HCEC 1CT (cell line): ENCODE measurements at places on chromosomes 1 and 21.

GRCh38 chr1:7754234-7754633 lies 16.9 kb upstream of the VAMP3 start:
- DNase-seq, result no peak

DNA sequence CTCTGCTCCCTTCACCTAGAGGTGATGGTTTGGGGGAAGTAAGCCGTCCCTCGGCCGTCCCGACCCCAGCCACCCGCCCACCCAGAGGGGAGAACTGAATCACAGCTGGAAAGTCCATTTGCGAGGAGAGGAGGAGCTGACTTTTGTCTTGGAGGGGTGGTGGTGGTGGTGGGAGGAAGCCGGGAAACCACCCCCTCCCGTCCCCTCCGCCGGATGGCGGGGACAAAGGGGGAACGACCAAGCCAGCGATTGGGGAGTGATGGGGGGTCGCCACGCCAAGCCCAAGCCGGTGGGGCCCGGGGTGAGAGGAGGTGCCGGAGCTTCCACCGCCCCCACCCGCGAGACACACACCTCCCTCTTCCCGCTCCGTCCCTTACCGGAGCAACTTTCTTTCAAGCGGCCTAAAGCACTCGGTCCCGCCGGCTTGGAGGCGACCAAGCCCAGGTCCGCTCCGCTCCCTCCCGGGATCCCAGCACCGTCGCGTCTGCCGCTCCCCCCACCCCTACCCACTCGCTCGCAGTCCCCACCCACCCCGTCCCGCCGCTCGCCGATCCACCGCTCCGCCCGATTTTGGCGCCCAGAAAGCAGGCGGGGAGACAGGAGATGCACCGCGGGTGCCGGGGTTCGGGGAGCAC lies 540 bp downstream of the ARHGEF2 start:
- peak; percentile 24 for DNase-seq

DNA sequence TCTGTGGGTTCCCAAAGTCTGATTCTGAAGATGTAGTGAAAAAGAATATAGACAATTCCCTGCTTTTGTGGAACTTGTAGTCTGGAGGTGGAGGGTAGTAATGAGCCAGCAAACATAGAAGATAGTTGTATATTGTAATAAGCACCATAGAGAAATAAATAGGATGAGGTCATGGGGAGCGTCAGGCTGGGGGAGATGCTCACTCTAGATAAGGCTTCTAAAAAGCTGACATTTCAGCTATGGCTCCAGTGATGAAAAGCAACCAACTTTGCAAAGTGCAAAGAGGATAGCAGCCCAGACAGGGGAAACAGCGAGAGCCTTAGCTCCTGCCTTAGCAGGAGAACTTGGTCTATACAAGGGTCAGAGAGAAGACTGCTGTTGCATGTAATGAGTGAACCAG lies 98.0 kb upstream of the RALGPS2 start:
- DNase-seq, result no peak

- no peak for DNase-seq
These were observed 39.3 kb downstream of the NCF2 start for GRCh38 chr1:183550915-183551314.

- DNase-seq, result no peak
These were observed 732.3 kb upstream of the NCAM2 start for GRCh38 chr21:20265707-20266440.

GRCh38 chr21:33133892-33134291 lies 64.0 kb downstream of the OLIG1 start:
- DNase-seq, result no peak

GRCh38 chr1:216532251-216532798 lies 109.1 kb upstream of the USH2A start:
- DNase-seq, result no peak

- no peak for DNase-seq
These were observed 9.9 kb upstream of the CD58 start for GRCh38 chr1:116580446-116581322.

DNA sequence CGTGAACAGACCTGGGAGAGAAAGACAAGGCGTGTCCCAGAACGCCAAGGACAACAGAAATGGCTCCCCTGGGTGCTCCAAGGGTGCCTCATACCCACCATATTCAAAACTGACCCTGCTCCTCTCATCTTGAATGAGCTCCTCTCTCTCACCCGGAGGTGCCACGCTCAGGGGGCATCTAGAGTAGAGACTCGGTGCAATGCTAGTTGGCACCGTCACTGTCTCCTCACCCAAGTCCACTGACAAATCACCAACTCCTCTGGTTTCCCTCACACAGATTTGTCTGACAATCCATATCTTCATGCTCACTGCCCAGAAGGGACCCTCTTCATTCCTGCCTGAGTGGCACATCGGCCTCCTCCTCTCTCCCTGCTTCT lies 5.0 kb downstream of the TMEM125 start:
- DNase-seq, result no peak

- no peak for DNase-seq
These were observed 20.0 kb upstream of the RD3 start for GRCh38 chr1:211511947-211512346.

- DNase-seq, result no peak
These were observed 824.6 kb upstream of the TMPRSS15 start for GRCh38 chr21:19228226-19228625.

DNA sequence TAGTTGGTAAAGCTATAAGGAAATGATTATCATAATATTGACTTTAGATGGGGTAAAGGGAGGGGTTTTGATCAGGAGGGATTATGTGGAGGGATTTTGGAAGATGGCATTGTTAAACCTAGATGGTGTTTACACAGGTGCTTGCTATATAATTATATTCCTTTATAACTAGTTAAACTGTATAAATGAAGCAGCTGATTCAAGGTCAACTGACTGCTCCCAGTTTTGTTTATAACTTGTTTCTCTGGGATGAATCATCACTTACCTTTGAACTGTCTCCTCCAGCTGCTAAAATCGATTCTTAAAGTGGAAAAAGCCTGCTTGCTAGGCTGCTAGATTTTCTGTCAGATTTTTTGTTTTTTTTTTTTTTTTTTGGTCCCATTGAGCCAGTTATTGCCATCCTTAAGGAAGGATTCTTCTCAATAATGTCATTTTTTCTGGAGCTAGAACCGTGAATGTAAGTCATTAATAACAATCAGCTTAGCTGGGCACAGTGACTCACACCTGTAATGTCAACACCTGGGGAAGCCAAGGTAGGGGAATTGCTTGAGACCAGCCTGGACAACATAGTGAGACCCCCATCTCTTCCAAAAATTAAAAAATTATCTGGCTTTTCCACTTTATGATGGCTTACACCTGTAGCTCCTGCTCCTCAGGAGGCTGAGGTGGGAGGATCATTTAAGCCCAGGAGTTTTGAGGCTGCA lies 153.2 kb downstream of the PIK3R3 start:
- peak; percentile 64 for DNase-seq

DNA sequence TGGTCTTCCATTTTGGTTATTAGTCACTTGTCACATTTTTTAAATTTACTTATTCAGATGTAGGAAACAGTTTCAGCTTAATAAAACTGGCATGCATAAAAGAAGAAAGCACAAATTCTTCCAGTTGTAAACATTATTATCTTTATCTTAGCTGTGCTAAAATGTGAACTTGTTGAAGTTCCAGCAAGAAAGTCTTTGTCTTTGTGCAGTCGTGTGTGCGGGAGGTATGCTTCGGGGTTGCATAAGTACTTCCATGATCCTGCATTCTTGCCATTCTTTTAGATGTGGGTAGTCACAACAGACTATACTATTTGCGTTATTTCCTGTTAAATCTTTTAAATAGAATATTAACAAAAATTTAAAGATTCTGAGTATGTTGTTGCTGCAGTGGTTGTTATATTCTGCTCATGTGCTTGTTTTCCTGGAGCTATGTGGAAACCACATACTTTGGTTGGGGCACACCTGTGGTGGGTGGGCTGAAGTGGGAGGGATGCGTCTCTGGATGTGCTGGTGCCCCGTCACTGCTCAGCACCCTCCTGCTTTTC lies 49.9 kb downstream of the CBS start:
- peak; percentile 53 for DNase-seq

DNA sequence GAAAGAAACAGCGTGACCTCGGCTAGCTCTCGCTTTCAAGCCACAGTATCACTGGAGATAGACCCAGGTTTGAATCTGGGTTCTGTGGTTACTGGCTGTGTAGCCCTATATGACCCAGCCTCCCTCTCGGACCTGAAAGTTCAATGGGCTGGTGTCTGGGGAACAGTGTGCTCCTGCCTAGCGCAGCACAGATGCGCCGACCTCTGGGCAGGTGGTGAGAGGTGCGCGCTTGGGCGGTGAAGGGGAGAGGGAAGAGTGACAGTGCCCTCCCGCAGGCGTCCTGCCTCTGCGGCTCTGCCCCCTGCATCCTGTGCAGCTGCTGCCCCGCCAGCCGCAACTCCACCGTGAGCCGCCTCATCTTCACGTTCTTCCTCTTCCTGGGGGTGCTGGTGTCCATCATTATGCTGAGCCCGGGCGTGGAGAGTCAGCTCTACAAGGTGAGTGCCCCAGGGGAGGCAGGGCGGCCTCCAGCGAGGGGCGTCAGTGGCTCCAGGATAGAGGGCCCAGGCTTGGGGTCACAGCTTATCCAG lies 10.5 kb downstream of the SERINC2 start:
- DNase-seq, result no peak

GRCh38 chr1:18085387-18086074 lies 22.1 kb upstream of the IGSF21 start:
- DNase-seq, result no peak

DNA sequence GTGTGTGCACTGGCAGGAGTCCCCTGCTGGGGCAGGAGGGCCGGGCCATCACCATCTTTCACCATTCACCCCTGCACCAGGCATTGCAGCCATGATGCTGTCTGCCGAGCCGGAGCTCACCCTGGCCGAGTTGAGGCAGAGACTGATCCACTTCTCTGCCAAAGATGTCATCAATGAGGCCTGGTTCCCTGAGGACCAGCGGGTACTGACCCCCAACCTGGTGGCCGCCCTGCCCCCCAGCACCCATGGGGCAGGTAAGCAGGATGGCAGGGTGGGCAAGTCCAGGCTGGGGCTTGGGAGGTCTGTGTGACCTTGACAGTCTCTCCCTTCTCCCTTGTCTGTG lies 18.6 kb downstream of the PCSK9 start:
- DNase-seq, result no peak

DNA sequence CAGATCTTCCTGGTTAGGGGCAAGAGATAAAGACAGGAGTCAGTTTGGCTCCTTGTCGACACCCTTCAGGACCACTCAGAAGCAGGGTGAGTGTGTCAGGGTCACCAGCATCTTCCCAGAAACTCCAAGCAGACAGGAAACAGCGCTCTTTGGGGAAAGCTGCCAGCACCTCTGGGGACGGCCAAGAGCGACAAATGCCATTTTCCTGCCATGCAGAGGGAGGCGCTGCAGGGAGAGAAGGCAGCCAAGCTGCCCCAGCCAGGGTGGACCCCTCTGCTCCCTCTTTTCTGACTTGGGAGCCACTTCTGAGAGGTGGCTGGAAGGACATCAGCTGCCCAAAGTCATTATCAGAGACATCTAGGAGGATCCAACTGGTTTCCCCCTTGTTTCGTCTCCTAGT lies 29.0 kb downstream of the SIM2 start:
- DNase-seq, result no peak

DNA sequence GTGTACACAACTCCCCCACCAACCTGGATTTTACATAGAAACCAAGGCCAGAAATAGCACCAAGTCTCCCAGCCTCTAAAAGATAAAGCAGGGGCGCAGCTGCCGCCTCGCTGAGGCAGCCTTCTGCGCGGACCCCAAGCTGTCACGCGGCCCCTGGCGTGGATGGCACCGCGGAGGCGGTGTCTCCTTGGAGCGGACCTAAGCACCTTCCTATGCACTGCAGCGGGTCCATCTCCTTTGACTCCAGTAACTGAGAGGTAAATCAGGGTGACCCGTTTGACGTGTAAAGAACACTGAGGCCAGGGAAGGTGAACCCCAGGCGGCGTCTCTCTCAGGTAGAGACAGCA lies 17.0 kb downstream of the ZNF697 start:
- no peak for DNase-seq

DNA sequence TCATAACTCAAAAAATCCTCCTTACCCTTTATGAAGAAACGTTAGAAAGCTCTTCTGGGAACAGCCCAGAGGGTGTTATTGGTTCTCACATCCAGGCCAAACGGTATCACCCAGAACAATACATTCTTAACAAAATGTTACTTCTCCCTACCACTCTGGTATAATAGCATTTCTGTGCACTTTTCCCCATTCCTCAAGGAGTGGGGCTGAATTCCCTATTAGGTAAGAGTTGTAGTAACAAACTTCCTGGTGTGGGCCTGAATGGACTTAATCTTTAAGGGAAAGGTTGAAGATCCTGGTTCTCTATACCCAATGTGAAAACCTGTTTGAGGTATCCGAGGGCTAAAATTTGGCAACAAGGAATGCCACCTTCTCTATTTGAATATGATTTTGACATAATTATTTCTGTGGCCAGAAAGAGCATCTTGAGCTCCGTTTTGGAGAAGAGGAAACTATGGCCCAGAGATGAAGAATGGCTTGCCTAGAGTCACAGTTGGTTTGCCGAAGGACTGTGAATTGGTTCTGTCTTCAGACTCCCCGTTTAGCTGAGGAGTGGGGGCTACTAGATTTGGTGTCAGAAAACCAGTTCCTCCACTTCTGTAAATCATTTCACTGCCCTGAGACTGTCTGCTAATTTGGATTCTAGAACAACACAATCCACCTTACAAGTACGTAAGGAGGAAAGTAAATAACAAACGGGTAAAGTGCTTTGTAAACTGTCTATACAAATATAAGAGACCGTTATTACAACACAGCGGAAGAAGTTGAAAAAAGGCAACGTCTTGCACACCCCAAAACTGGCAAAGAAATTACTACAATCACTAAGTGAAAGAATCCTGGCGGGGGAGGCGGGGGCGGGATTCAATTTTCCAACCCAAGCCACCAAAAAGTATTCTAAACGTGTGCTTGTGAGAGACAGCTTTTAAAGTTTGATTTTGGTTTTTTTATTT lies 2.3 kb downstream of the ANP32E start:
- peak; percentile 49 for DNase-seq

DNA sequence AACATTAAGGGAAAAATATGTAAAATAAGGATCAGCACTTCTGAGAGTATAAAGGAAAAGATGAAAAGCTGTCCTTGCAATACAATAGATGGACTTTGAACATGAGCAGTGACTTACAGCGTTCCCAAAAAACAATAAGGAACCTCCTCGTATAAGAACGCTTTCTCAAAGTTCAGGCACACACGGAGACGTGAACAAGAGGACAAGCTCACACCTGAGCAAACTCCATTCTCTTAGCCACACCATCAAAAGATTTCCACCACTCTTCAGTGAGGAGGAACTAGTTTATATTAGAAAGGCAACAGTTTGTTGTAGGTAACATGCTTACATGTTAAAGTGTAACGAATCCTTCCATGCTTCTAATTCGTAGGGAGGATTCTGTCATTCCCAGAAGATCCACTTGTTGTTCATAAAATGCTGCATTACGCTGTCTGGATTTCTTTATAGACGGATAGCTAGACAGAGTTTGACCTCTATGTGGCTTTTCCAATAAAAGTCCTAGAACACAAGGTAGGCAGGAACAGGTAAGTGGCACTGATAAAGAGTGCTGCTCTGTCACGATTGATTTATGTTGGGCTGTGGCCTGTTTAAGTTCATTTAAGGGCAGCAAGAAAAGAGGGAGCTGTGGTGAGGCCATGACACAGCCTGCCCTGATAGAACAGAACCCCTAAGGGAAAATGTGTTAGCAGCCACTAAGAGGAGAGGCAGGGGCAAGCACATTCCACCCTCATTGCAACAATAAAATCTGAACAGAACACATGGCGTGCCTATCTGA lies 37.0 kb upstream of the ATP1A1 start:
- no peak for DNase-seq
